Uterus (tissue), 4 donors: ENCODE measurements at places on chromosomes 5 and 9.

DNA sequence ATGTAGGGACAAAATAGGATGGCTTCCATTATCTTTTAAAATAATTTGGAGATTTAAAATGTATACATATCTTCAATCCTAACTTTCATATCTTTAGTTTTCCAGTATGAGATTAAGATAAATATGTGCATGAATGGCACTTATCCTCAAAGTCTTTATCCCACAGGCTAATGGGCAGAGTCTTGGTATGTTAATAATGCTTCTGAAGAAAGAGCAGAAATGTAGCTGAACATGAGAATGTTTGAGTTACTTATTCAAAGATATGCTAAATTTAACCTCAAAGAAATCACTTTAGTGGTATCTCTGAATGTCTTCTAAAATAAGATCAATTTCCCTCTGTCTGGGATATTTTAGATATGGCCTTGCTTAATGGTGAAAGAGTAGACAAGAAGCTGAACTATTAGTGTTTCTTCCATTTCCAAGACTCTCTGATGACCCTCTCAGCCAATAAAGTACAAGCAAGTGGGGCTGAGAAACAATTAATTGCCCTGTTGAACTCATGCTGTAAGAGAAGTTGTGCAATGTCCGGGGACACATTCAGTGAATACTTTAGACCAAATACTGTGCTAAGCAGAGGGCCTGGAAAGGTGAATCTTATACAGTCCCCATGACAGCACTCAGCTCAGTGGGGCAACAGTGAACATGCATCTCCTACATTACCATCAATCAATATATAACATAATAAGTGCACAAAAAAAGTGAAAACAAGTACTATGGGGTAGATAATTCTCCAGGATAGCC, 50.0 kb upstream of the ADAMTSL1 start:
- DNase-seq, result no peak

- no peak for DNase-seq
Observed at GRCh38 chr5:97163360-97163764, 19.7 kb downstream of the RIOK2 start.

- no peak for DNase-seq
Observed at GRCh38 chr5:123538670-123539459, 26.9 kb downstream of the CSNK1G3 start.

DNA sequence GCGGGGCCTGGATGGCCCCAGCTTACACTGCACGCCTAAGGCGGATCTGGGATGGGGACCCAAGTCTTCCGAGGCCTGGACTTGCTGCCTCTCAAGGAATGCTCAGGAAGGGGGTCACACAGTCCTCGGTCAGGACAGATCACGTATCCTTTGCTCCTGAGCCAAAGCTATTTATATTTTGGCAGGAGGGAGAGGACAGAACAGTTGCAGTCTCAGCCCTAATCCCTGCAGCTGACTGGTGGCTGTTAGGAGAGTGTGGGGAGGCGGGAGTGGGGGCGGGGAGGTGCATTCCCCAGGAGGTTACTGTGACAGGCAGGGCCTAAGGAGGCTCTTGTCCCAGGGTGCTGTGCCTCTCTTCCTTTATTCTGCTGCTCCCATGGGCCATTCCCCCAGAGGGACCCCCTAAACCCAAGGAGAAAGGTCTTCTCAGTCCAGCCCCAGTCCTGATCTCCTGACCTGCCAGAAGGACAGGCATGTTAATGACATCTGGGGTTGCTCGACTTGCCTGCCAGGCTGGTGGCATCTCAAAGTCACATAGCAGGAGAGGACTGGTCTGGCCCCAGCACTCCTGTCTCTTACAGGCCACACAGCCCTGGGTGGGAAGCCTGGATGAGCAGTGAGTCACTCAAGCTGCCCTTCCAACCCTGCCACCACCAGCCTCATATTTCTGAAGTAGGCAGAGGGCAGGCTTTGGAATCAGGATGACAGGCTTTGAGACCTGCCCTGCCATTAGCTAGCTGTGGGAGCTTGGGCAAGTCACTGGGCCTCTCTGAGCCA, 51.9 kb downstream of the COL27A1 start:
- peak; percentile 62 for DNase-seq

DNA sequence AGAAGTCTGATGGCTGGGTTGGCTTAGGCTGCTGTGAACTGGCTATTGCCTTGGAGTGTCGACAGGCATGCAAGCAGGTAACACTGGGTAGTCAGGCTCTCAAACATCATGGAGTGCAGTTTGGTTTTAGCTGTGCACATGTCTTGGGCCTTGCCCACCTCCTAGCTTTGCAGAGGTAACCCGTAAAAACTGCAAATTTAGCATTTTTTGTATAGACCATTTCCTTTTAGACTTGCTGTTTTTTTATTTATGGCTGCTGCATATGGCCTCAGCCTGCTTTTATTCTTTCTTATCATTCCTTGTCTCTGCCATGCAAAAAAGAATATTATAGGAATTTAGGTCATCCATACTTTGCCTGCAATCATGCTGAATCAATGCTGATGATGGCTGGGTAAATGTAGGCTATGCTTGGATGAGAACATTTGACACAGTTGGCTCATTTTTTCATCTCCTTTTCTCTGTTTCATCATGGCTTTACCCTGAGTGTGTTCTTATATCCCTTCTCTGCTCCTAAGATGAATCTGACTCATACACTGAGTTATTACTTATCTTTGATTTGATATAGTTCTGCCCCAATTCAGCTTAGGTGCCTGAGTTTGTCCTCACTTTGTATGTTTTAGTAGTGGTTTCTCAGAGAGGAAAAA, 27.2 kb downstream of the RECK start:
- no peak for DNase-seq

GRCh38 chr9:90803860-90804593, 2.4 kb downstream of the SYK start:
- no peak for DNase-seq

DNA sequence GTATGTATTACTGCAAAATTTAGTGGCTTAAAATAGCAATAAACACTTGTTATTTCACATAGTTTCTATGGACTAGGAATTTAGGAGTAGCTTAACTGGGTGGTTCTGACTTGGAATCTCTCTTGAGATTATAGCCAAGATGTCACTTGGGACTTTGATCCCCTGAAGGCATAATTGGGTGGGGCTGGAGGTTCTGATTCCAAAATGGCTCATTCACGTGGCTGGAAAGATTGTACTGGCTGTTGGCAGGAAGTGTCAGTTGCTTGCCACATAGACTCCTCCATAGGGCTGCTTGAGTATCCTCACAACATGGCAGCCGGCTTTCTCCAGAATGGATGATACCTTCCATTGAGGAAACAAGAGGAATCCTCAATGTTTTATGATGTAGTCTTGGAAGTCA, 11.3 kb downstream of the GALNT12 start:
- DNase-seq, result no peak

DNA sequence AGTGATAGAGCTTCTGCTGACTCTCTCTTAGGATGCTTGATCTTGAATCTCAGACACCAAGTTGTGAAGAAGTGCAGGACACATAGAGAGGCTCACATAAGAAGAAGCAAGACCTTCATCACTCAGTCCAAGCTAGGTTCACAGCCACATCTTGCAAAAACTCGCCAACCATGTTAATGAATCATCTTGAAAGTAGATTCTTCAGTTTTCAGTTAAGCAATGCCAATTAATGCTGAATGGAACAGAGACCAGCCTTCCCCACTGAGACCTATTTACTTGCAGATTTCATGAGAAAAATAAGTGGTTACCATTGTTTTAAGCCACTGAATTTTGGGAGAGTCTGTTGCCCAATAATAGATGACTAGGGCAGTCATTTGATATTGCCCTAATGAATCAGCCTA, 217.7 kb upstream of the EDIL3 start:
- no peak for DNase-seq

GRCh38 chr9:18437315-18438201, 36.4 kb upstream of the ADAMTSL1 start:
- peak; percentile 25 for DNase-seq

DNA sequence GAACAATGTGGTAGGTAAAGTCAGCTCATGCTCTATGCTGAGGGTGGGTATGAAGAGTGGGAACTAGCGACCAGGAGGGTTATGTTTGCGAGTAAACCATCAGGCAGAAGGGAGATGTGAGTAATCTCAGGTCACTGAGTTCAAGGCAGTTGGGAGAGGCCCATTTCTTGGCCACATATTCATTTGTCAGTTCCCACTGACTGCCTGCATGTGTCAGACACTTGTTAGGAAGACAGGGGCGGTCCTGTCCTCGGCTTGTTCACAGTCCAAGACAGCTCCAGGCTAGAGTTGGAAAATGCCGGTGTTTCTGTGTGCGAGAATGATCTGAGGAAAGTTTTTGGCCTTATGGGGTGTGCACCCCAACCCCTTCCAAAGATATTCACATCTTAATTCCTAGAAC, 48.6 kb upstream of the GDNF start:
- no peak for DNase-seq

DNA sequence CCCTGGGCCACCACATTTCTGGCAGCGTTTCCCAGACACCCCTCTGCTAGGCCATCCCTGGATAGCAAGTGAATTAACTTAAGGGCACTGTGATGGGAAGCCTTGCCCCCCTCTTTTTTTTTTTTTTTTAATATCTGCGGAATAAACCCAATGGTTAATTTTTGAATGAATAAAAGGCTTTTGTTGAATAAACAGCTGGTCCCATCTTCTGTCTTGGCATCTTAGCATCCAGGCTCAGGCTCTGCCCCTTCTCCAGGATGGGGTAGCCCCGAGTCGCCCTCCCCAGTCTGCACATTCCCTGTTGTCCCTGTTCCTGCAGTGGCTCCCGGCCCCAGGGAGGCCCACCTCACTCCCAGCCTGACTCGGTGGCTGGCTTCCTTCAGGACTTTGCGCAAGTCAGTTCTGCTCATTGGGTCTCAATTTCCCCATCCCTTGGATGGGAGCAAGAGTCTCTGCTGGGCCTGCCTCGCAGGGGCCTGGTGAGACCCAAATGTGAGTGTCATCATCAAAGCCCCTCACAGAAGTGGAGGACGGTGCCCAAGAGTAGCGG, 29.0 kb upstream of the HMCN2 start:
- DNase-seq, result no peak

DNA sequence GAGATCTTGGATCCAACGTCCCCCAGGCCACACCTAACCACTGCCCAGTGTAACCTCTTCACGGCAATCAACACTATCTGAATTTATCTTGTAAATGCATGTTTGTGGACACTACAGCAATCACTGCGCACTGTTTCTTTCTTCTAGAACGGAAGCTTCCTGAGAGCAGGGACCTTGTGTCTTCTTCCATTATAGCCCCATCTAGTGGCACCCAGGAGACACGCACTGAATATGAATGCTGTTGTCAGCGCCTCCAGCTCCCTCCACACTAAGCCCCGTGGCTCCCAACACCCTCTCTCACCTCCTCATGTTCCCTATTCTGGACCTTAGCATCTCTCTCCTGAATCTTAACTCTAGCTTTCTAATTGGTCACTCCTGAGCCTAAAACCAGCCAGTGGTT, 72.7 kb downstream of the SMIM23 start:
- DNase-seq, result no peak

GRCh38 chr9:947985-948384, 28.5 kb upstream of the DMRT3 start:
- DNase-seq, result no peak

DNA sequence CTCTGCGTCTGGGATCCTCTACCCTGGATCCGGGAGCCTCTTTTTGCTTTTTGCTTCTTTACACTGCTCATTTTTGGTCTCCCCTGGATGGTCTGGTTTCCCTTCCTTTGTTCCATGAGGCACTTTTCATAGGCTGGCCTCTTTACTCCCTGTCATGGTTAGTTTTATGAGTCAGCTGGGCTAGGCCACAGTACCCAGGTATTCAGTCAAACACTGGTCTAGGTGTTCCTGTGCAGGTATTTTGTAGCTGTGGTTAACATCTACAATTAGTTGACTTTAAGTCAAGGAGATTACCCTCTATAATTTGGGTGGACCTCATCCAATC, 17.5 kb downstream of the ANKRD33B start:
- DNase-seq, result no peak
